ENCODE measurements at places on chromosomes 16 and 17. TPM values are rescaled to one million over a fixed set of nuclear protein-coding genes. Genes with fewer than 3 reads are reported as not detected.

- DNase-seq, result no peak
These were observed 32.2 kb upstream of the SSTR5 start for GRCh38 chr16:1040346-1040745.

- DNase-seq, result no peak
These were observed 40.9 kb downstream of the PIK3R5 start for GRCh38 chr17:8924595-8924994.

GRCh38 chr17:13727441-13728171 lies 125.9 kb upstream of the HS3ST3A1 start:
- DNase-seq, result no peak

FOXL1 gene
- not detected for total RNA-seq

DNA sequence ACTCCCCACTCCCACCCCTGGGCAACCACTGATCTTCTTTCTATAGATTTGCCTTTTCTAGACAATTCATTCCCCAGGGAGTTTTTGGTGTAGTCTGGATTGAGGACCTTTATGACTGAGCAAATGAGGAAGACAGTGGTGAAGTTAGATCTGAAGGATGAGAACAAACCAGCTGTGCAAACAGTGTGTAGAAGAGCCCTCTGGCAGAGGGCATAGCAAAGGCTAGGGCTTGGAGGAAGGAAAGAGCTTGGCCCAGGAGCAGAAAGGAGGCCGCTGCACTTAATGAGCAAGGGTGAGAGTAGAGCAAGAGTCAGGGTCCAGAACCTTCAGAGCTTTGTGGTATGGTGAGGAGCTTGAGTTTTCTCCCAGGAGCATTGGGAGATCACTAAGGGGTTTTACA lies 352.7 kb downstream of the CA10 start:
- no peak for DNase-seq

- no peak for DNase-seq
These were observed 37.4 kb upstream of the NDRG4 start for GRCh38 chr16:58462499-58462996.

DNA sequence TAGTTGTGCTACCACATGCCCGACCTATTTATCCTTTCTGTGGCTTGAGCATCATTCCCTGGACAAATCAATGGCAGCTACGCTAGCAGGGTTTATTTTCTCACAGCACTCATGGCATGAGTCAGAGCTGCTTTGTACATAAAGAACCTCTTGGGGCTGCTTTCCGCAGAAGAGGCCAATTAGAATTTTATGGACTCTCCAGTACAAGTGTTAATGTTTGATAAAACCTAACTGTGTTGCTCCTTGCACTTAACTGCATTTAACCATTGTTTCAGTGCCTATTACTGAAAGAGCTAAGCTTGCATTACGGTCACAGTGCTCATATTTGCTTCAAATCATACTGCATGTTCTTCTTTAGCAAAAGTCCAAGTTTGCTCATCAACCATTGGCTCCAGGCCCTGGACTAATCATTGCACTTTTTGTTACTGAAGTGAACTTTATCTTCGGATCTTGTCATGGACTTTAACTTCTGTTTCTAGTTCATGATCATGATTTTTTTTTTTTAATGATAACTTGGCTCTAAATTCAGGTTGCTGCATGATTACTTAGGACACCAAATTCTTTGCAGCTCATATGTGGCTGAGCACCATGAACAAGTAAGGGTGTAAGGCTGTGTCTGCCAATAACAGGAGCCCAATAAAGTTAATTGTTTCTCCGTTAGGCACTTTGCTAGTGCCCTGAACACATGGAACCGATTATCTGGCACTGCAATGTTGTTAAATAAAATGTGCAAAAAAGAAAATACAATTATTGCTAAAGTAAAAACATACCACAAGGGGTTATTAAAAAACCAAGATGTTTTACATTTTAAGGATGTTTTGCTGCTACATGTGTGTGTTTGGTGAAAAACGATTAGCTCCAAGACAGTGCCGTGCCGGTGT lies 492.2 kb downstream of the KCNJ2 start:
- DNase-seq, result no peak

- DNase-seq, result no peak
These were observed 540 bp downstream of the PPP4C start for GRCh38 chr16:30076276-30076791.

- DNase-seq, result no peak
These were observed 103.9 kb upstream of the FAM20A start for GRCh38 chr17:68704871-68705713.

DNA sequence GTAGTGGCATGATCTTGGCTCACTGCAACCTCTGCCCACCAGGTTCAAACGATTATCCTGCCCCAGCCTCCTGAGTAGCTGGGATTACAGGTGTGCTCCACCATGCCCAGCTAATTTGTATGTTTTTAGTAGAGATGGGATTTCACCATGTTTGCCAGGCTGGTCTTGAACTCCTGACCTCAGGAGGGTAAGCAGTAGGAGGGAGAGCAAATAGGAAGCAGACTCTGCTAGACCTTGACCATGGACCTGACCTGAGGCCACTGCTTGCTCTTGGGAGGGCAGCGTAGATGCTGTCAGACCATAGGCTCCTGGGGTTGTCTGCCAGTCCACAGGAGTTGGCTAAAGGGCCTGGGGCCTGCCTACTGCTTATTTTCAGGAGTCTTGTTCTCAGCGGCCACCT lies 28.6 kb downstream of the AKAP1 start:
- DNase-seq, result no peak

KRTAP9-2 gene
- total RNA-seq, result not detected

SKAP1 gene
- 196 TPM for total RNA-seq

DNA sequence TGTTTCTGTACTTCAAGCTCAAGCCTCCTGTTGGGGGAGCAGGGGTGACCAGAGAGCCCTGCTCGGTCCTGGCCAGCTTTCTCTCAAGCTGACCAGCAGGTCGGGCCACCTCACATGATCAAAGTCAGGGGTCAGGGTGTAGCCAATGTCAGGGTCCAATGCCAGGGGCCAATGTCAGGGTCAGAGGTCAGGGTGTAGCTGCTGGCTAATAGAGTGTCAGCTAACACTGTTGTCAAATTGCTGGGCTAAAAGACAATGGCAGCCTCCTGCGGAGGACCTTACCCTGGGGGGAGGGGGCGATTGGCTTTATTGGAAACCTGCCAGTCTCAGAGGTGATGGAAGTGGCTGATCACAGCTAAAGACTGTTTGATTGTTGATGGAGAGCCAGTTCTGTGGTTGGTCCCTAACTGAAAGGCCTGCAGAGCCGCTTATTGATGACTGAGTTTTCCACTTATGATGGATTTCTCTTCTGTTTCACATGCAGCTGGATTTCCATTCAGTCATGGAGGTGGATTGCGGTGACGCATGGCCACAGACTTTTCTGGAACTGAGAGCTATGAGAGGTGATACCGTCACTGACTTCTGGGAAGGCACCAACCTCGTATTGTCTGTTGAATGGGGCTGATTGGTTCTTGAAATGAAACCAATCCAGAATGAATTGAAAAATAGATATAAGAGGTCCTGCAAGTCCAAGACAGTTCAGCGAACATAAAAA lies 97.4 kb upstream of the ZFHX3 start:
- no peak for DNase-seq

CD300H gene
- not detected for total RNA-seq

SAT2 gene
- 36.9 TPM for total RNA-seq

GRCh38 chr17:62110923-62111484 lies 45.9 kb upstream of the MED13 start:
- DNase-seq, result no peak

MAF gene
- 120 TPM for total RNA-seq

GRCh38 chr17:74521701-74522201 lies 9.5 kb downstream of the CD300LB start:
- DNase-seq, result no peak

PTX4 gene
- not detected for total RNA-seq

DNA sequence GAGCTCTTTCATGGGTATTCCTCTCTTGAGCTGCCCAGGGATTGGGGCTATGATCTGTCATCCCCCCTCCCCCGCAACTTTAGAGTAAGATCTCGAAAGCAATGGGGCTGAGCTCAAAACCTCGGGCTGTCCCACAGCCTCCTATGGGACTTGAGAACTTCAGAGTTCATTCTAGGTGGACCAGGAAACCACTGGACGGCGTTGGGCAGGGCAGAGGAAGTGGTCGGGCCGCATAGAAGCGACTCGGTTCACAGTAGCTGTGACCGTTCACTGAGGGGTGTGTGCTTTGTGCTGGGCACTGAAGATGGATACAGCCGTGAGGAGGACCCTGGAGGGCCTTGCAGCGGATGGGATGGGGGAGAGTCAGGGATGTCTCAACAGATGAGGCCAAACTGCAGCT lies 292.0 kb downstream of the CPPED1 start:
- DNase-seq, result no peak

QRICH2 gene
- total RNA-seq, result 2.2 TPM

TMED6 gene
- total RNA-seq, result 1.8 TPM

- DNase-seq, result no peak
These were observed 18.3 kb downstream of the BCAS3 start for GRCh38 chr17:60695960-60696359.

KRT31 gene
- total RNA-seq, result not detected

DNA sequence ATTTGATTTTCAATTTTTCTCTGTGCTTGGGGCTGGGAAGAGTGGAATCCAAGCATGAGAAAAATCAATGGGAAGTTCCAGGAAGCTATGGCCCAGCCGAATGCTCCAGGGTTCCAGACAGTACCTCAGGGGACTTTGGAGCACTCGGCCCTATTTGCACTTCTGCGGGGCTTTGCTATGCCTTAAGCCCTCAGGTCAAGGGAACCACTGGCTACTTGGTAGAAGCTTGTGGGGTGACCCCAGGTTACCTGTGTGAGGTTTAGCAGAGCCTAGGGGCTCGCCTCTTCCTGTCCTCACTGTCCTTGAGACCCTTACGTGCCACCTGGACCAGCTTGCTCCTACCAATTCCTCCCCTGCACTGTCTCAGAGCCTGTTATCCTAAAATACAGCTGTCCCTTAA lies 121.3 kb downstream of the MGAT5B start:
- DNase-seq, result no peak

- DNase-seq, result no peak
These were observed 50.1 kb upstream of the ATP2A3 start for GRCh38 chr17:4014148-4014927.

DNA sequence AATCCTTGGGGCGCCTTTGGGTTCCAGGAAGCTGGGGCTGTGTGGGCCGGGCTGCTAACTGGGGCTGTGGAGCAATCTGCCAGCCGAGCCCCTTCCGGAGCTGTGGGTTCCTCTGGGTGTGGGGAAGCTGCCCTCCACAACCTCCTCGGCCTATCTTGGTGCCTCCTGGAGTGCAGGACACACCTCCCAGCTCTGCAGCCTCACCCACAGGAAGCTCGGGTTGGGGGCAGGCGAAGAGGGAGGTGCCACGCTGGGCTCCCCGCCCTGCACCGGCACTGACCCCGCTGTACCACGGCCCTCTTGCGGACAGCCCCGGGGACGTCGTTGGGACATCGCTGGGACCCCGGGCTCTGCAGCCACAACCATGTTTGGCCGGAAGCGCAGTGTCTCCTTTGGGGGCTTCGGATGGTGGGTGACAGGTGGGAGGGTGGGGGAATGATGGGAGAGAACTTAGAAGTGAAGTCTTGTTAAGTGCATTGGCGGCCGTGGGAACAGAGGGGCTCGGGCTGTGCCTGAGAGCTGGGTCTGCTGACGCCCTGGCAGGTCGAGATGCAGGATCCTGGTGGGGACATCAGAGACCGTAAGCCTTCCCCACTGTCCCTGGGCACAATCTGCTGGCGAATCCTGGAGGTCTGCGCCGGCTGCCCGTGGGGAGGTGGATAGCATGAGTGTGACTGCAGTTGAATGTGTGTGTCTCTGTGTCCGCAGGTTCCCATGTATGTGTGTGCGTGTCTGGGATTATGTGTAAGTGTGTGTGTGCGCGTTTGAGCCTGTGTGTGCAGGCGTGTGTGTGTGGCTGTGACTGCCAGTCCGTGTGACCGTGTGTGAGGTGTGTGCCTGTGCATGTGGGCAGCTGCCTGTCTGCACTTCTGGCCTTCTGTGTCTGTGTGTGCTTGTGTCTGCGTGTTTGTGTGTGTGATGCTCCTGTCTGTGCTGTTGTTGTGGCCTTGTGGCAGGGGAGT lies at the start of gene RAP1GAP2:
Gene RAP1GAP2, plus strand, starts transcription at position 275 of the 962 bp plus-strand sequence. Its CDS starts 90 bp downstream, at position 365.
- peak; percentile 94 for DNase-seq

CES3 gene
- 0.74 TPM for total RNA-seq

DNA sequence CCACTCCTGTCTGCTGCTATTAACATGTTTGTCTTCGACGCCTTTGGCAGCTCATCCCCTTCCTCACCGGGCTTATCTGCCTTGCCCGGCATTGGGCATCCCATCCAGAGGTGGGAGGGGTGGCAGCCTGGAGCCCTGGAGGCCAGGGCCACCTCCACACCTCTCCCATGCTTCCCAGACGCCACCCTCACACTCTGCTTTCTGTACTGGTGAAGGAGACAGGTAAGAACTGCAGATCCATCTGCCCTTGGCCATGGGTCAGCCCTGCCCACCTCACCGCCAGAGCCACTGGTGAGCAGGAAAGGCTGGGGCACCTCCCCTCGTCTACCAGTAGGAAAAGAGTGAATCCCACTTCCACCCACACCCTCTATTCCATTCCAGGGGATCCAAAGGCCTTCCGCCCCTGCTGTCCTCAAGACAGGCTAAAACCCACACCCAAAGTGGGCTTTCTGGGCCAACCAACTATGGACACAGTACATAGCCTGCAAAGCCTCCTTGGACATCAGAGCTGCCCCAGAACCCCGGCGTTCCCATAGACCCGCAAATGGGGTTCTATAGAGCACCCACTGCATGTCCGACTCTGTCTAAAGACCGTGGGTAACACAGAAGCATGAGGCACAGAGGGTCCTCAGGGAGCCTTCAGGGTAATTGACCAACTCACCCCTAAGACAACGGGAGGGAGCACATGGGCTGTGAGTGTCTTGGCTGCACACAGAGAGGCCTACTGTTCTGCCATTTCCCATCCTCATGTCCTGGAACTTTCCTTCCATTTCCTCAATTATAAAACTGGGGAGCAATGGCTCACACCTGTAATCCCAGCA lies 23.4 kb upstream of the RBFOX3 start:
- no peak for DNase-seq

TSR3 gene
- total RNA-seq, result 31.5 TPM

MSLN gene
- not detected for total RNA-seq

EME1 gene
- total RNA-seq, result 0.81 TPM

GRCh38 chr16:19625039-19625438 lies 69.5 kb downstream of the VPS35L start:
- DNase-seq, result no peak

GRCh38 chr17:7343250-7343649 lies 6.9 kb downstream of the ACAP1 start:
- DNase-seq, result no peak

- no peak for DNase-seq
These were observed 6.1 kb upstream of the KRT14 start for GRCh38 chr17:41592601-41593305.

DNA sequence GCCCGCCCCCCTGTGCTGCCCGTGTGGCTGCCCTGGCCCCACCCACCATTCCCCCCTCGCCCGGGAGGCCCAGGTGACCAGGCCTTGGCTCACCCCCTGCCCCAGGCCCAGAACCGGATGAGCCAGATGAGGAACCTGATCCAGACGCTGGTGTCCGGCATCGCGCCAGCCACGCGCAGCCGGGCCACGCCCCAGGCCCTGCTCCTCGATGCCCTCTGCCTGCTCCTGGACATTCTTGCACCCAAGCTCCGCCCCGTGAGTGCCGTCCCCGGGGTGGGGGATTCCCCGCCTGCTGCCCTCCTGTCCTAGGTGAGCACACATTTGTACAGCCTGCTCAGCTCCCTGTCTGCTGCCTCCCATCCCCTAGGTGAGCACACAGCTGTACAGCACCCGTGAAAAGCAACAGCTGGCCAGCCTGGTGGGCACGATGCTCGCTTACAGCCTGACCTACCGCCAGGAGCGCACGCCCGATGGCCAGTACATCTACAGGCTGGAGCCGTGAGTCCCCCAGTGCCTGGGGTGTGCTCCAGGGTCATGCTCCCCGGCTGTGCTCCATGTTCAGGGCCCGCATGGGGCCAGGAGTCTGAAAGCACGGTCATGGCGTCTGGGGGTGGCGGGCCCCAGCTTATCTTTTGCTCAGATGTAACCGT lies 4.8 kb downstream of the GNG13 start:
- DNase-seq, result no peak

GRCh38 chr16:3158510-3159314 lies 23.9 kb downstream of the ZNF213 start:
- DNase-seq, result peak; percentile 89
